Hair follicle dermal papilla cell (primary cell): ENCODE measurements at places on chromosomes 2 and 18. TPM values are rescaled to one million over a fixed set of nuclear protein-coding genes. Genes with fewer than 3 reads are reported as not detected.

Gene AOX1
- total RNA-seq: 49.7 and 81.1 TPM in 2 replicates

Gene C2orf72
- not detected in 2 replicates for total RNA-seq

Gene METTL21A
- 12.6 and 16.1 TPM in 2 replicates for total RNA-seq

Gene SKOR2
- not detected in 2 replicates for total RNA-seq

Gene TLX2
- total RNA-seq: not detected in 2 replicates

Gene GLI2
- total RNA-seq: 5.1 and 19.0 TPM in 2 replicates

Gene RASGRP3
- 23.7 and 26.9 TPM in 2 replicates for total RNA-seq

Gene MYO3B
- total RNA-seq: under 0.01 and 0.24 TPM in 2 replicates

Gene IRS1
- 53.1 and 77.6 TPM in 2 replicates for total RNA-seq

Gene CXCR4
- not detected in 2 replicates for total RNA-seq

Gene CYP27C1
- 2.9 and 4.2 TPM in 2 replicates for total RNA-seq

Gene GPR45
- total RNA-seq: not detected in 2 replicates

Gene VAMP8
- 1.5 and 1.9 TPM in 2 replicates for total RNA-seq

Gene PDCD1
- total RNA-seq: not detected in 2 replicates

Gene PLGLB2
- 1.3 and 2.8 TPM in 2 replicates for total RNA-seq

Gene CROCC2
- total RNA-seq: 0.49 and 0.81 TPM in 2 replicates

Gene TMEFF2
- total RNA-seq: under 0.01 and 0.12 TPM in 2 replicates

Gene ANKRD29
- total RNA-seq: 9.1 and 9.6 TPM in 2 replicates

Gene VIT
- 28.7 and 34.2 TPM in 2 replicates for total RNA-seq

Gene ZEB2
- total RNA-seq: 108 and 118 TPM in 2 replicates

Gene SCN3A
- total RNA-seq: not detected in 2 replicates

Gene LINC00305
- not detected in 2 replicates for total RNA-seq

Gene NEB
- total RNA-seq: 0.12 and 0.16 TPM in 2 replicates
